ENCODE measurements at places on chromosomes 4 and X.

- no peak for DNase-seq
These were observed 33.0 kb downstream of the HCCS start for GRCh38 chrX:11143931-11144678.

DNA sequence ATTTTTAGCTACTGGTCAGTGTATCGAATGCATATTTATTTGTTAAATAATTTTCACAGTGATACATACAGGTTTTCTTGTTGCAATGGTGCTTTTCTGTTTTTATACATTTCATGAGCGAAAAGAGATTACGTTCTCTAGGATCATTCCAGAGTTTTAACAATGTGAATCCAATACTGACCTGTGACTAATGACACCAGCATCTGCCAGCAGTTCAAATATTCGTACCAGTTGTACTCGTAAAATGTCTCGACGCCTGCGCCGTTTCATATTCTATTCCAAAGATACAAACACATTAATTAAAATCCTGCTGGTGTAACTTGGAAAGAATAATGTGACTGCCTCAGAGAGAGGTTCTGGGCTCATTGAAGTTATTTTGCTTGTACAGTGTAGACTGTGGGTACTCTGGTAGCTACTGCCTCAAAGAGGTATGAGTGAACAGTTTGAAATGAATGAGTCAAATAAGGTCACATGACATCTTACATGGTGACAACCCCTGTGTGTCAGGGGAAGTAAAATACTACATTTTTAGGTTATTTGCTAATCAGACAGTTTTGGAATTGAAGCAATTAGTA lies 80.7 kb downstream of the ZAR1 start:
- DNase-seq = no peak

DNA sequence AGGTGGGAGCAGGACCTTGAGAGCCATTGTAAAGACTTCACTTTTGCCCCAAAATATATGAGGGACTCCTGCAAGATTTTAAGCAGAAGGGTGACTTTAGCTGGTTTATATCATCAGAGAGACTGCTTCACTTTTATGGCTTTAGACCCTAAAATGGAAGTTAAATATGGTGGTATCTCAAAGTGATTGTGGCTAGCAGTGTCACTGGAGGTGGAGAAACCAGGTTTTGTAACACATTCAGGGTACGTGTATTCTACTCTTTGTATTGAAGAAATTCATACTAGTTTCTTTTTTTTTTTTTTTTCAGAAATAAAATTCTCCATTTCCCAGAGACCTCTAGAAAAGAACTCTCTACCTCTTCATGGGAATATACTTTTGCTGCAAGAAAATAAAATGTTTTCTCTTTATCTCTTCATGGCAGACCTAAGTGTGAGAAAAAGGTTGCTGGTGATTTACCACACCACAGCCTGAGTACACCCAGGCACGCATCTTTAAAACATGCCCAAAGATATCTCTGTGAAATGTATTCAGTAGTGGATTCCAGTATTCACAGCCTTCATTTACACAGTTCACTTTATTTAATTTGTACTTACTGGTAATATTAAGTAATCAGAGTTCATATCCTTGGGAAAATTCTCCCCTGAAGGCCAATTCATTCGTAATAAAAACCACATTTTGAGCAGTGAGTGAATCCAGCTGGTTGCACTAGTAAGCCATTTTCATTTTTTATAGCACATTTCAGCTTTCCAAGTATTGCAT lies 74.3 kb upstream of the GUCY1A1 start:
- DNase-seq = no peak

DNA sequence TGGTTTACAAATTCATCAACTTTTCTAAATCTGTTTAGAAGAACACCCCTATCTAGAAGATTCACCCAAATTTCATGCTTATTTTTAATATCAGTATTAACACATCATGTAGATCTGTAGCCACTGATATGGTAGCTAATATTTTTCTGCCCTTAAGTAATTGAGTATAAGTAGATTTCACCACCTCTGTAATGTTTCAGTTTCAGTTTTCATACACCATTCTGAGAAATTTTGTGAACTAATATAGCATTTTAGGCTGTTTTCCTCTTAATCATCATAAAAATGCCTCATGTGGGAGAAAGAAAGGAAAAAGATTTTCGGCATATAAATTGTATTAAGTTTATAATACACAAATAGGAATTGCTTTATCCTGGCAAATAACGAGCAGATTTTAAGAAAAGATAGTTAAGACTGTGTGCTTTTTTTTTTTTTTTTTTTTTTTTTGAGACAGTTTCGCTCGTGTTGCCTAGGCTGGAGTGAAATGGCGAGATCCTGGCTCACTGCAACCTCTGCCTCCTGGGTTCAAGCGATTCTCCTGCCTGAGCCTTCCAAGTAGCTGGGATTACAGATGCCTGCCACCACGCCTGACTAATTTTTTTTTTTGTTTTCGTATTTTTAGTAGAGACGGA lies 21.4 kb upstream of the RBPJ start:
- DNase-seq = no peak

DNA sequence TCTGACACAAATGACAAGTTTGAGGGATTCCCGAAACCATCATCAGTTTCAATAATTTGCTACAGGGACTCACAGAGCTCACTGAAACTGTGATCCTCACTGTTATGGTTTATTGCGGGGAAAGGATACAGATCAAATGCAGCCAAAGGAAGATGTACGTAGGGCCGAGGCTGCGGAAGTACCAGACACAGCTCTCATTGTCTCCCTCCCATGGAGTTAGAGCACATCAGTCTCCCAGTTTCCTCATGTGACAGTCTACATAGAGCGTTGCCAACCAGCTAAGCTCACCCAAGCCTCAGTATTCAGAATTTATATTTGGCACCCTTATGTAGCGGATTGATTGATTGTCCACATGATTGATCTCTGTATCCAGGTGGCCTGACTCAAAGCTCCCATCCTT lies 137.8 kb upstream of the TENM3 start:
- no peak for DNase-seq

DNA sequence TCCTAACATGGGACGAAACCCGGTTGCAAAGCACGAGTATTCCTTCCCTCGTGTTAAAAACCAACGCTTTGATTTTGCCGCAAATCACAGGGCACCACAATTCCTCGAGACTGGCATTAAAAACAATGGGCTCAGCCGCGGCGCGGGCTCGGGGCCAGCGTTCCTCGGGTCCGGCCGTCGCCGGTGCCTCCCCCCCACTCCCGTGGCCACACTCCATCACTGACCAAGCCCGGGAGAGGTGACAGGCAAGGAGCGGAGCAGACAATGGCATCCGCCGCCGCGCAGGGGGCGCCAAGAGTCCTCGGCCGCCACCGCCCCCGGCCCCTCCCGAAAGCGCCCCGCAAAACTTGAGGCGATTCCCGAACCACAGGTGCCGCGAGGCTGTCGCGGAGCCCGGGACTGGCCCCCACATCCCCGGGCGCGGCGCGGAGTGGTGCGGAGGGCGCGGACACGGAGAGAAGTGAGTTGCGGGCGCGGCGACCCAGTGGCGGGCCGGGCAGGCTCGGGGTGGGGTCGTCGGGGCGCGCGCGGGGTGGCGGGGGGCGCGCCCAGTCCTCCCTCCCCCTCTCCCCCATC lies 445 bp downstream of the AP1S2 start:
- no peak for DNase-seq

GRCh38 chr4:105719204-105719603 lies 10.6 kb downstream of the GSTCD start:
- DNase-seq = no peak
